ENCODE measurements at places on chromosomes 5 and 9.

DNA sequence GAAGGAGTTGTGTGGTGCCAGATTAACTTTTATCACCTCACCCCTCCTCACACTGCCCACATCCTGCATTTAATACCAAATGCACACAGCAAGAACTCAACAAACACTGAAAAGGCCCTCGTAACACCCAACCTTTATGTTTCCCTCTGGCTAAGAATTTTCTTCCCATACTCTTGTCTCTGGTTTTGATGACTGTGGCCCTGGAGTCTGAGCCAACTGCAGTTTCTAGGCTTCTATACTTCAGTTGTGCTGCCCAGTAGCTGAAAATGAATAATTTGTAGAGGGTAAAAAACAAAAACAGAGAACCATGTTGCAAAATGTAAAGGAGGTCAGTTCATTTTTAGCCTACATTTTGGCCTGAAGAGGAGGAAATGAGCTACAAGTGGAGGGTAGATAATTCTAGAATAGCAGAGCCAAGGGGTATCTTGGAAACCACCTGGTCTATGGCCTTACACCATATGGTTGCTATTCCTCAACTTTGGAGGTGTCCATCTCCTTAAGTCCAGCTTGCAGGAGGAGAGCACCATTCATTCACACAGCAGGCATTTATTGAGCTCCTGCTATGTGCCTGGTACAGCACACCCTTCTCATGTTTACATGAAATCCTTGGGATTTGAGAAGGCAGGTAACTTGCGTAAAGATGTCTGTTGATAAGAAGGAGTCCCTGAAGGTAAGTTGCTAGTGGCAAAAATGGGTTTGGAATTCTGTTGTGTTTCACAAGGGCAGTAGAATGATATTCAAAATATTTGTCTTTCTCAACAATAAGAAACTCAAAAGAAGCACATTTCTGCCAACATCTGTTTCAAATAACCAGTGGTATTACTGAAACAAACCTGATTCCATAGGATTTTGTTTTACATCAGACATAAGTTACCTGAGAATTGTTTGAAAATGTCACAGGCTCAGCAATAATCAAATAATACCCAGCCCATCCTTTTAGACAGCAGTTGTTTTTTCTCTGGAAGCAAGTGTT lies 83.8 kb upstream of the TNFAIP8 start:
- no peak for DNase-seq

DNA sequence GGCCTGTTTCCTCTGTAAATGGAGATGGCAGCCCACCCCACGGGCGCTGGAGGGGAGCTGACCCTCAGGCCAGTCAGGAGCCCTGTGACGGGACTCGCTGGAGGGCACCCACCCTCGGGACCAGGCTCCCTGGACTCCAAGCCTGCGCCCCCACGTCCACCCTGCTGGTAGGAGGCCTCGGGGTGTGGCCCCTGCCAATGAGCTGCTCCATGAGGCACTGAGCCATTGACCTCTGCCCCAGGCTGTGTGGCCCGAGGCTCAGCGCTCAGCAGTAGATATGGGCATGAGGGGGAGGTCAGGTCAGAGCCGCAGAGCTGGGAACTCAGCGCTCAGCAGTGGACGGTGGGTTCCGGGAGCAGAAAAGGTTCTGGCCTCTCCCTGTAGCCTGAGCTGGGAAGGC lies 52.3 kb upstream of the EGFL7 start:
- DNase-seq, result no peak

DNA sequence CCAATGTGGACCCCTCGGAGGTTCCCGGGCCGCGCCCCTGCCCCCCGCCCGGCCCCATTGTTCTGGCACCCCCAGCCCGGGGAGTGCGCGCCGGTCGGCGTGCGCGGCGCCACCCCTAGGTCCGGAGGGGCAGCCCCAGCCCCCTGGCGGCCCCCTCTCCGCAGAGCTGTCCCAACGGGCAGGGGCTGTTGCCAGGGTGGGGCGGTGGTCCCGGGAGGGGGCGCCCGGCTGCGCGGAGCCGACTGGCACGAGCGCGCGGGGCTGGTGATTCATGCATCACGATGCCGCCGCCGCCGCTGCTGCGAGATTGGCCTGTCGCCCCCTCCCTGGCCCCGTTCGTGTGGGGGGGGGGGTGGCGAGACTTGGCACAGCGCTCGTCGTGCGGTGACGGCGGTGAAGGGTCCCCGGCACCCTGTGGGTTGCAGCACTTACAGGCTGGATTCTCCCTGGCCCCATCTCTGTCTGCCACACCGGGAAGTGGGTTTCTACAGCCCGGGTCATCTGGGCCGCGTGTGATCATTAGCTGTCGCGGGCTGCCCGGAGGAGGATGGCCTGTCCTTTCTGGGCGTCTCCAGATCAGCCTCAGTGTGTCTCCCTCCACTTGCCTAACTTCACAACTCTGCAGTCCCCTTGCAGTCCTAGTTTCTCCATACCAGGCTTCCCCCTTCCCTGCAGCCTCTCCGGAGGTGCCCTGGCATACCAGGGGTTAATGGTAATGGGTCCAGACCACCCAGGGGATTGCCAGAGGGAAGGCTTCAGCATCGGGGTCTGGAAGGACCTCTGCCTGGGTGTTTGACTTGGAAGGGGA lies 858 bp downstream of the NCS1 start:
- peak; percentile 56 for DNase-seq

DNA sequence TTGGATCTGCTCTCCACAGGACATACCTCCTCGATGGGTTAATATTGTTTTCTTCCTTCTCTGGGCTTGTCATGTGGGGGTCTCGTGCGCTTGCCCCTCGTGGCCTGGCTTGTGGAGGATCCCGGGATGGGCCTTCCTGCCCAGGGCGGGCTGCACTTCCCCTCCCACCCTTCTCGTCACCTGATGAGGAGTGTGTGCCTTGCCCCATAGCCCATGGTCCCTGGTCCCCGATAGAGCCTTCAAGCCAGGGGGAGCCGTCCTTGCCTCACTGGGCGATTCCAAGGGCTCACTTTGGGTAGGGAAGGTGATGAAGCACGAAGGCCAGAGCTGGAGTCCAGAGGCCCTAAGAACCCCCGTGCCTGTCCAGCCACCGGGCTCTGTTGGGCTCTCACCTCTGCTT lies 28.7 kb downstream of the DYNC2I2 start:
- no peak for DNase-seq

DNA sequence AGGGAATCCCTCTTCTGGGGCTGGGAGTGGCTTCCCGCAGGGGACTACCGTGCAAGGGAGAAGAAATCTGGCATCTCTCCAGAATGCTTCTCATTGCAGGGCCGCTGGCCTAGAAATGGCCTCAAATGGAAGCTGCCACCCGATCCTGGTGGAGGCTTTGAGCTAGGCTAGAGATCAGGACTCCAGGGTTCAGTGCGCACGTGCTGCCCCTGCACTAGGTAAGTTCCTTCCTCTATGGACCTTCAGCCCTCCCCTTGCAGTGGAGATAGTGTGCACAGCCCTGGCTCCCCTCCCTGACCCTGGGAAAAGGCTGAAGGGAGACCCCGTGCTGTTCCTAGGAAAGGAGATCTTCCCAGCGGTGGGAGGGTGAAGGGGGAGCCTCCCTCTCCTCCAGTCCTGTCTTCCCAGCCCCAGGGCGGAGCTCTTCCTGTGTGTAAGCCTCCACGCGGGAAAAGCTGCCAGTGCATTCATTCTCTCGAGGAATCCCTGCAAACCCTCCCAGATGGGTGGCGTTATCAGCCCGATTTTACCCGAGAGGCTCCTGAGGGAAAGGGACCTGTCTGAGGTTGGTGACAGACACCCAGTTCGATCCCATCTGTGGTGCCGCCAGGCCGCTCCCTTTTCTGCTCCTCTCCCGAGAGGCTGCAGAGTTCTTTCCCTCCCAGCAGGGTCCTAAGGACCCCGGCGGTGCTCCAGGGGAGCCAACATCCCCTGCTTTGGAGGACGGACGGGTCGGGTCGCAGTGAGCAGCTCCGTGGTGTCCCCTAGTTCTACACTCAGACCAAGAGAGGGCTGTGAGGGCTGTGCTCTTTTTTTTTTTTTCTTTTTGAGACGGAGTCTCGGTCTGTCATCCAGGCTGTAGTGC lies 1.4 kb upstream of the CERCAM start:
- no peak for DNase-seq

All from left hindlimb (tissue), 1 donor.